ENCODE measurements at places on chromosomes 16 and 17. TPM values are rescaled to one million over a fixed set of nuclear protein-coding genes. Genes with fewer than 3 reads are reported as not detected.

AANAT gene
- total RNA-seq: not detected

UBE2O gene
- 13.3 TPM for total RNA-seq

MYL4 gene
- 0.40 TPM for total RNA-seq

RHBDF2 gene
- total RNA-seq: 8.1 TPM

CNP gene
- total RNA-seq: 38.8 TPM

SRL gene
- total RNA-seq: 0.20 TPM

GRCh38 chr17:82808921-82809905 lies 30.6 kb downstream of the ZNF750 start:
- DNase-seq: no peak

DNA sequence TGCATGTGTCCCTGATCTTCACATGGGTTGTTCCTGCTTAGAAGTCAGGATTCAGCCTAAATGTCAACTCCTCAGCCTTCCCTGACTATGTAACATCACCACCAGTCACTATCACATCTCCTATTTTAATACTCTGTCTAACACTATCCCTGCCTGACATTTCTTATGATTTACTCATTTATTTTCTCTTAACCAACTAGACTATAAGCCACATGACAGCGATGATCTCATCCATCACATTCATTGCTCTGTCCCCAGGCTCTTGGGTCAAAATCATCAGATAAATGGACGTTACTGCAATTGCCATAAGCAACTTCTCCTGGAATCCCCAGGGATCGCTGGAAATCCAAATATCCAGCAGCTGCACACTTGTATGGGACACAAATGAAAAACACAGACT lies 15.7 kb downstream of the CDRT4 start:
- DNase-seq: no peak

- DNase-seq: no peak
Observed at GRCh38 chr17:53837131-53837530, 14.4 kb downstream of the KIF2B start.

- DNase-seq: no peak
Observed at GRCh38 chr17:39173526-39174274, 7.7 kb upstream of the ARL5C start.

DNA sequence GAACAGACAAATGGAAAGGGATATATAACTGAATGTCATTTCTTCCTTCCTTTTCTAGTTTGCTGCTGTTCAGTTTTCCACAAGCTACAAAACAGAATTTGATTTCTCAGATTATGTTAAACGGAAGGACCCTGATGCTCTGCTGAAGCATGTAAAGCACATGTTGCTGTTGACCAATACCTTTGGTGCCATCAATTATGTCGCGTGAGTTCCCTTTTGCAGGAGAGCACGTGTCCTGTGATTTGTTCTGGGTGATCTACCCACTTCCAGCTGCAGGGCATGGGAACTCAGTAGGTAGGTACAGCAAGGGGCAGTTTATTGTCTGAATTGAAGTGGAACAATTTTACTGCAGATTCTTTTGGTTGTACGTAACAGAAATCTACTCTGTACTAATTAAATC lies 8.8 kb downstream of the ITGAL start:
- peak; percentile 22 for DNase-seq

- no peak for DNase-seq
Observed at GRCh38 chr16:17468611-17469010, 2.1 kb downstream of the XYLT1 start.
